Activated CD8-positive, alpha-beta memory T cell treated with anti-CD3 and anti-CD28 coated beads, Interleukin-2, amount 50 U/mL, for 4 hours (primary cell): ENCODE measurements at places on chromosomes 7 and 10.

DNA sequence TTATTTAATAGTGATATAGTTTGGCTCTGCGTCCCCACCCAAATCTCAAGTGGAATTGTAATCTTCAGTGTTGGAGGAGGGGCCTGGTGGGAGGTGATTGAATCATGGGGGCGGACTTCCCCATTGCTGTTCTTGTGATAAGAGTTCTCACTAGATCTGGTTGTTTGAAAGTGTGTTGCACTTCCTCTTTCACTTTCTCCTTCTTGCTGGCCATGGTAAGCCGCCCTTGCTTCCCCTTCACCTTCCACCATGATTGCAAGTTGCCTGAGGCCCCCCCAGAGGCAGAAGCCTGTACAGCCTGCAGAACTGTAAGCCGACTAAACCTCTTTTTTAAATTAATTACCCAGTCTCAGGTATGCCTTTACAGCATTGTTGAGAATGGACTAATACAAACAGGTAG is 101.4 kb downstream of the MTPAP start:
- no peak for DNase-seq

DNA sequence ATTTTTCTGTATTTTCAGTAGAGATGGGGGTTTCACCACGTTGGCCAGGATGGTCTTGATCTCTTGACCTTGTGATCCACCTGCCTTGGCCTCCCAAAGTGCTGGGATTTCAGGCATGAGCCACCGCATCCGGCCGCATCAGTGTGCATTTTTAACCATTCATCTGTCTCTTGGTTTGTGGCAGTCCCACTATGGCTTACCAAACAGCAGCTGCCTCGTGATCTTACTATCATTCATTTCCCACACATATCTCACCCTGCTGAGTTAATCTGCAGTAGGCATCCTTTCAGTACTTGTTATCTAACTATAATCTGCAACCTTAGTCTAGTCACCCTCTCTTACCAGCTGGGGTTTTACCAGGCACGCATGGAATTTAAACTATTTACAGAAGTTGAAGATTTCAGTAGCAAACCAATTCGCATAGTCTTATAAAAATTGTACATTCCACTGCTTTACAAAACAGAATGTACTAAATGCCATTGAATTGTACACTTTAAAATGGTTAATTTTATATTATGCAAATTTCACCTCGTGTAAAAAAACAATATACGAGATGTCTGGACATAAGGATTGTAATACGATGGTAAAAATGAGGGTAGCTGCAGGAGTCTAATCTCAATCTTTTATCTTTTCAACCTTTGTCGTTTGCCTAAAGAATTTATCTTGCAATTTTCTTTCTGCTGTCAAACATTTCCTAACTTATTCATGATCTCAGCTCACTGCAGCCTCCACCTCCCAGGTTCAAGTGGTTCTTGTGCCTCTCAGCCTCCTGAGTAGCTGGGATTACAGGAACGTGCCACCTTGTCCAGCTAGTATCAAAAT is 4.6 kb upstream of the TBC1D12 start:
- DNase-seq = no peak

- no peak for DNase-seq
Measured at GRCh38 chr7:30933124-30933974, 21.7 kb downstream of the AQP1 start.

- DNase-seq = no peak
Measured at GRCh38 chr7:104878577-104878976, 135.4 kb upstream of the KMT2E start.

- DNase-seq = no peak
Measured at GRCh38 chr10:519055-519715, 170.3 kb downstream of the DIP2C start.

DNA sequence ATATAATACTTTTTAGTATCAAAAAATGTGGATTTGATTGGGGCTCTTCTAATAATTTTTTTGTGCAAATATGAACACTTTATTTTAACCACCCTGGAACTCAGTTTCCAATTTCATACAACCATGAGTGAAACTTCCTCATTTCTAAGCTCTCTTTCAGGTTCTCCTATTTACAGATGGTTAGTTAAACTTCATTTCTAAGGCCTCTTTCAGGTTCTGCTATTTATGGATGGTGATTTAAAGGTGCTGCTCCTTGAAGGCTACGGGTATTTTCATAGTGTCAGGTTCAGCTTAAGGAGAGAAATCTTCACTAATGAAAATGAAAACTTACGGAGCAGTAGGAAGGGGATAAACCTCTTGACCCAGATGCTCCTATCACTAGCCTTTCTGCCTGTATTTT is 568.3 kb downstream of the KIF20B start:
- no peak for DNase-seq

DNA sequence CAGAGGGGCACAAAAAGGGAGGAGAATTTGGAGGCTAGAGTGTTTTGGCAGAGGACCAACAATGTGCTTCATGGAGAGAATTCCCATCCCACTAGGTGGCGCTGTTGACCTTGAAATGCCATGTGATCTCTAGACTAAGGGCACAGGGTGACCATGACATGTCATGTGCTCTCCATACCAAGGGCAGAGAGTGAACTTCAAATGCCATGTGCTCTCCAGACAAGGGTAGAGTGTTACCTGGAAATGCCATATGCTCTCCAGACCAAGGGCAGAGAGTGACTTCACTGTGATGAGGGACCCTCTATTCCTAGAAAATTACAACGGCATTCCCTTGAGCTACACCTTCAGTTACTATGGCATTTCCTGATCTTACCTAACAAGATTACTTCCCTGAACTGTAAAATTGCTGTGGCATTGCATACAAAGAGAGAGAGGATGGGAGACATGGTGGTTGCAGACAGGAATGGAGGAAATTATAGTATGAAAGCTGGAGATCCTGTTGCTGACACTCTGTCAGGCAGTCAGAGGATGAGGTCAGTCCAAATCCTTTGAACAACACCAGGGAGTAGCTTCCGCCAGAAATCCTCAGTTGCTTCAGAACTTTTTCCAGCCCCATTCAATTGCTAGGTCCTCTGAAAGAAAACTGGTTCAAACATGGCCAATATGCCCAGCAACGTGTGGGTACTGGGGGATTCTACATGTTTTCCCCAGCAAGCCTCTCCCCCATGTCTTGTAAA is 60.9 kb upstream of the ACSM6 start:
- DNase-seq = peak; percentile 58

DNA sequence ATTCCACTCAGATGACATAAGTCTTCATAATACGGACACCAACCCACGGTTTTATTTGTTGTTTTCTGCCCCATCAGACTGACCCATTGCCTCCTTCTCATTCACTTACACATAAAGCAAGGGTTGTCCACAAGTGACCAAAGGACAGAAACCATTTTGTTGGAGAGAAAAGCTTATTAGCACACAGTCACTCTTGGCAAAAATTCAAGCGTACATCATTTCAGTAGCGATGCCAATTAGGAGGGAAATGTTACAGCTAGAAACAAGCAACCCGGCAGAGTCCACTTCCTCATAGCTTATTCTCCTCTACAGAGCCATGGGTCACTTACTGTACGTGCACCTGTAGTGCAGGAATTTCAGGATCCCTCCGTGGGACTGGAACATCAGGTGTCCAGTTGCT is 23.0 kb downstream of the ABLIM1 start:
- DNase-seq = no peak

DNA sequence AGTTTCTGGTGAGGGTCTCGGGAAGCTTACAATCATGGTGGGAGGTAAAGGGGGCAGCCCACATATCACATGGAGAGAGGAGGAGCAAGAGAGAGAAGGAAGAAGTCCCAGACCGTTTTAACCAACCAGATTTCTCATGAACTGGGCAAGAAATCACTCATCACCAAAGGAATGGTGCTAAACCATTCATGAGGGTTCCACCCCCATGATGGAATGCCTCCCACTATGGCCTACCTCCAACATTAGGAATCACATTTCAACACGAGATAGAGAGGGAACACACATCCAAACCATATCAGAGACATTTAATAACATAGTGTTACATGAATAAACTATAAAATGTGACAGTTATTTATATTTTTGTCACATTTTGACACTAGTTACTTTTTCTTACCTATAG is 214.8 kb upstream of the MAGI2 start:
- DNase-seq = no peak
